ENCODE measurements at places on chromosomes 5 and 9.

- DNase-seq: no peak
Measured at GRCh38 chr5:206927-207536, 10.9 kb downstream of the CCDC127 start.

GRCh38 chr9:109994141-109994540, 213.8 kb downstream of the C9orf152 start:
- no peak for DNase-seq

DNA sequence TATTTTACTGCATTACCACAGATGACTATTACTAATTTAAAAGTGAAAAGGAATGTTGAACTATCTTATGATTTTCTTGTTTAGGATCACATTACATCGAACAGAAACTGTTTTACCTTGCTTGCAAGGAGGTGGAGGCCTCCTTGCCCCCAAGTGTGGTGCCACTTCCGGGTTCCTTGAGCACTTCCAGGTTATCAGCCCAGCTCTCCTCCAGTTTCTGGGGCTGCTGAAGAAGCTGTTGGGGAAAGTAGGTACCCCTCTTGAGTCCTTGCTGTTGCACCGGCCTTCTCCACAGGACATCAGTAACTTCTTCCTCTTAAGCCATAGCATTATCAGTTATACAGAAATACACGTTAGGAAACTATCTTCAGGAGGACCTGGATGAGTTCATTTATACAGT, 278.2 kb downstream of the DMRT2 start:
- no peak for DNase-seq

DNA sequence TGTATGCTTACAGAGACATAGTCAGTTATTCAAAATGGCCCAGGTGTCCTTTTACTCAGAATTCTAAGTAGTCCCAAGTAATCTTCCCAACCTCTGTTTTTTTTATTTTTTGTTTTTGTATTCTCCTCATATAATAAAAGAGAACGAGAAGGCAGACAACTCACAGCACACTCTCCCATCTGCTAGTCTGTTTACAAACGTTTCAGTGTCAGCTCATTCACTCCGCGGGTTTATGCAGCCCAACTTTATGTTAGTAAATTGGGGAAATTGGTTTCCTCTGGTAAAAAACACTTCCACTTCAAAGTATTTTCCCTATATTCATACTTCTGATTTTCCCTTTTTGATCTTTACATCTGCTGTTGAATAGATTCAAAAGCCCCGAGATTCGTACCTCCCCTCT, 347.2 kb downstream of the EFNA5 start:
- no peak for DNase-seq

GRCh38 chr9:100472788-100473275, at the start of gene TMEFF1:
TMEFF1 (plus strand) TSS chr9:100473149; CDS start chr9:100473545, 396 bp downstream.
- DNase-seq: peak; percentile 30

DNA sequence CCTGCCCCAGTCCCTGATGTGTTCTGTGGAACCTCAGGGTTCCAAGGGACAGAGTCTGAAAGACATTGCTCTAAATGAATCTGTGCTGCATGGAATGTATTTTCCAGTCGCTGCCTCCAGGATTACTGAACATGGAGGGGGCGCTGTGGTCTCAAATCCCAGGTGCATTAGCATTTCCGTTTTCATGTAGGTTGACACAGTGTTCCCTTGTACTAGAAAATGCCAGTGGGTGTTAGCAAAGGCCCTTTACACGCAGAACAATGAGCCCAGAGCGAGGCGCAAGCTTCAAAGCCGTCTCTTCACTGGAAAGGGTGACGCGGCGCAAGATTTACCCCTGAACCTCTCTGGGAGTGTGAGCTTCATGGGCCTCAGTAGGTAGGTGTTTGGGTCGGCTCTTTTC, 308.3 kb downstream of the SLIT3 start:
- DNase-seq: no peak

- no peak for DNase-seq
Measured at GRCh38 chr5:13932561-13932960, 11.9 kb downstream of the DNAH5 start.

DNA sequence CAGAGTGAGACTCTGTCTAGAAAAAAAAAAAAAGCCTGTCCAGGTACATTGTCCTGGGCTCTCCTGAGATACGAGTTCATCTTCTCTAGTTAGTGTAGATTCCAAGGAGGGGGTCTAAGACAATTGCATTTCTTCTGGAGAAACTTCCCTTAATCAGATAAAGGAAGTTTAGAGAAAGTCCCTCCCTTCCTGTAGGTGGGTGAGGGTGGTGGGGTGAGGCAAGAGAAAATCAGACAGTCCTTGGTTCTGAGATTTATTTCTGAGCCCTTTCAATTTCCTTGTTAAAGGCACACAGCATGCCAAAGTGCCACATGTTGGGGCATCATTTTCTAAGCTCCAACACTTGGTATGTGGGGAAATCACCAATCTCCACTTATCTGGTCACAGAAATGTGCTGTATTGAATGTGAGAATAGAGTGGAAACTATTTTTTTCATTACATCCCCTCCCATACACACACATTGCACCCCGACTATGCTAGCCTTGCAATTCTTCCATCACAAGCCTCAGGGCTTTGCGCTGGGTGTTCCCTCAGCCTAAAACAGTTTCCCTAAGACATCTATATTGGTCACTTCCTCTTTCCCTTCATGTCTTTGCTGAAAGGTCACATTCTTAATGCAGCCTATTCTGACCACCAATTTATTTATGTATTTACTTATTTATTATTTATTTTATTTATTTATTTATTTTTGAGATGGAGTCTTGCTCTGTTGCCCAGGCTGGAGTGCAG, 5.1 kb upstream of the TUT7 start:
- no peak for DNase-seq

GRCh38 chr9:124482431-124483031, 24.7 kb downstream of the NR5A1 start:
- no peak for DNase-seq

- DNase-seq: no peak
Measured at GRCh38 chr5:92554447-92555085, 1026.5 kb downstream of the NR2F1-AS1 start.

GRCh38 chr5:170142196-170142595, 36.5 kb downstream of the FOXI1 start:
- no peak for DNase-seq

DNA sequence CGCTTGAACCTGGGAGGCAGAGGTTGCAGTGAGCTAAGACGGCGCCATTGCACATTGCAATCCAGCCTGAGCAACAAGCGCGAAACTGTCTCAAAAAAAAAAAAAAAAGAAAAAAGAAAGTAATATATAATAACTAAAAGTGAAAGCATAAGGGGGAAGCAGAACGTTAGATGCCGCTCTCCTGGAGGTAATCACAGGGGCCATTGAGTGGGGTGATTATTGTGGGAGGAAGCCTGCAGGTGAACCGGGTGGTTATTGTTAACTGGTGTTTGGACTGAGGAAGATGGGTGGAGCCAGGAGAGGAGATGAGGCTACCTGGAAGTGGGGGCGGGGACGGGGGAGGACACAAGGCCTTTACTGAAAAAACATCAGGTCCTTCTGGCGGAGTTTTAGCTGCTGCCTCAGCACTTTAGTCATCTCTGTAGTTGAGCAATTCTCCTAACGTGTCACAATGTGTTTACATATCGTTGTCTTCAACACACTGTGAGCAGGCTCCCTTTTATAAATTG, 5.3 kb upstream of the TJP2 start:
- DNase-seq: no peak

GRCh38 chr9:35294066-35294465, 132.3 kb downstream of the UNC13B start:
- no peak for DNase-seq

DNA sequence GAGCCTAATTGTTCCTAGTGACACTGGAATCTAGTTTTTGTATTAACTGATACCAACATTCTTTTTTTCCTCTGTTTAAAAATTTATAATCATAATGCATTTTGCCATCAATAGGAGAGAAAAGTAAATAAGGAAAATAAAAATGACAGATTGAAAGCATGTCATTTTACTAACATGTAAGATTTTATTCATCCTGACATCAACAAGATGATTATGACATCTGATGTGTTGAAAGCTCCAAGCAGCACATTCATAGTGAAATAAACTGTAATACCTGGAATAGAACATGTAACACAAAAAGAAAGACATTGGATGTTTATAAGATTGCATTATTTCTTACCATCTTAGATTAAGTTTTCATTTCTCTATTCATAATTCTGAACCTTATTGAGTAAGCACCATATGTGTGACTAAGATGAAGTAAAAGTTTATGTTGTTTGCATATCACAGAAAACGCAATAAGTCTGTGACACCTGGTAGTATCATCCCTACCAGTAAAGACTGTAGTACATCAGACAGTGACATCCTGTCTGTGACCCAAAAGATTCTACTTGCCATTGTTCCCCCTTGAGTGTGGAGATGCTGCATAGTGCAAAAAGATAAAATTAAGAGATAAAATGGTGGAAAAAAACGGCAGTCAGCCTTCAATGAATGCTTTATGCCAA, 225.6 kb downstream of the PCSK5 start:
- DNase-seq: no peak

GRCh38 chr9:136689108-136689460, 1.8 kb upstream of the AGPAT2 start:
- no peak for DNase-seq

GRCh38 chr9:101443364-101443771, 7.8 kb upstream of the ALDOB start:
- no peak for DNase-seq

GRCh38 chr9:33517373-33517772, 6.7 kb upstream of the ANKRD18B start:
- no peak for DNase-seq

DNA sequence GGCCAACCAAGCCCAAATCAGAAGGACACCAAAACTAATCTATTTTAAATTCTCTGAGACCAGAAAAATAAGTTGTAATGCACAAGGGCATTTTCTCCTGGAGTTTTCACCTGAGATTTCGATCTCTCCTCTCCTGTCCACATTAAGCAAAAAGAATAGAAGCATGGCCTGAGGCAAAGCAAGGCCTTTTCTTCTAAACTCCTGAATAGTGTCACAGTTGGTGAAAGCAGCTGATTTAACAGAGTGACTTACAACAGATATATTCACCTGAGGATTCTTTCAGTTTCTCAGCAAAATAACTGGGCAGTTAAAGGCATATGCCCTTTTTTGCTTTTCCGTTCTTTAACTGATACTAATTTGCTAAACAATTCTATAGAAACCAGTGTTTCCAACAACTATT, 547.7 kb downstream of the EFNA5 start:
- no peak for DNase-seq

DNA sequence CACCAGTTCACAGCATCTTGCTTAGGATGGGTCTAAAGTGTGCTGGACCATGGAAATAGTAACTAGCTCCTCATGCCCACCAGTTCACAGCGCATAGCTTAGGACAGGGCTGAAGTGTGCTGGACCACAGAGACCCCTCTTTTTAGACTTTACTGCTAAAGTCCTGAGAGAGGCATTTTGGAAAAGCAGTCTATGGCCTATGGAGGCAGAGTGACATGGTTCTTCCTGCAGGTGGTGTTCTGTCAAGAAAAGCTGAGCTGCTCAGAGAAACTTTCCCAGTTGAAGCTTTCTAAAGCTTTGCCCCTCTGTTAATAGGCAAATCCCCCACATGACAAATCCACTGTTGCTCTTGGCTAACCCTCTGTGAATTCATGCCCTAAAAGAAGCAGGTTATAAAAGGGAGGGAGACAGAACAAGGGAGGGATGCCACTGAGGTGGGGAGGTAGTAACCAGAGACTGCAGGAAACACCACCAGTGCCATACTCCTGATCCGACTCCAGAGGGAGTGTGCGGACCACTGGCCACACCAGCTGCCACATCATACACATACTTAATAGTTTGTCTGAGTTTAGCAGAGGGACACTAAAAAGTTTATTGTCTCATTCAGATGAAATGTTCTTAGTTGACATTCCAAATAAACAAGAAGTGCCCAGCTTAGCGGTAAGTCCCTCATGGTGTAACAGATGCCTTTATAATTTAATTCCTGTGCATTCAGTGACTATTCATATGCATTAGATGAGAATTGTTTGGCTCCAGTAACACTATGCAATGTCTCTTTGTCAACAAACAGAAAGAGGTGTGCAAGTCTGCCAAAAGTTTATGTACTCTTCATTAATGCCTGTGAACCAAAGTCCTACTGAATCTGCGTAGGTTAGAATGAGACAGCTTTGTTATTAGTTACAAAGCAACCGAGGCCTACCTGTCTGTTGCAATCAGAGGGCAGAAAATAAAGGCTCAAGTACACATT, 236.2 kb upstream of the NFIL3 start:
- DNase-seq: no peak

DNA sequence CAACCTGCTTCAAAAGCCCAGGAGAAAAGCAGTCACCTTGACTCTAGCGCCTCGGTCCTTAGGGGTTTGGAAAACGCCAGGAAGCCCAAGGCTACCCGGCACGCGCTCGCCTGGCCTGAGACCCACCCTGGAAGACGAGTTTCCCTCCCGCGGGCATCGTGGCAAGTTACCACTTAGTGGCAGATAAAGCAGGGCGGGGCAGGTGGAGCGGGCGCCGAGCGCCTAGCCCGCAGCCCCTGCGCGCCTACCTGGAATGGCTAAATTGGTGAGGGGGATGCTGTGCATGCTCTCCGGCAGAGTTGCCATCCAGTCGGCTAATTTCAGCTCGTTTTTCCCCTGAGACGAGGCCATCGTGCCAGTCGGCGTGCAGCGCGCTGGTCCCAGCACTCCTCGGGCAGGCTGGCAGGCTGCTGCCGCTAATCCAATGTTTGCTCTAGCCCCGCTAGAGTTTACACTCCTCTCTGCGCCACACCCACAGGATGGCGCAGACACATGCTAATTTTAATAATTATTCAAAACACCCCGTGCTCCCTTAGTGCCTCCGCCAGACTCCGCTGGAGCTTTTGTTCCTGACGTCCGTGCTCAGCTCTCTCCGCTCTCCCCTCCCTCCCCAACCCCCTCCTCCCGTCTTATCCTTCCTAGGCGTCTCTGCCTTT, at the start of gene PLCXD3:
Gene PLCXD3, minus strand, starts transcription at position 426 of the 656 bp plus-strand sequence. Its CDS starts 75 bp downstream, at position 351.
- DNase-seq: no peak

DNA sequence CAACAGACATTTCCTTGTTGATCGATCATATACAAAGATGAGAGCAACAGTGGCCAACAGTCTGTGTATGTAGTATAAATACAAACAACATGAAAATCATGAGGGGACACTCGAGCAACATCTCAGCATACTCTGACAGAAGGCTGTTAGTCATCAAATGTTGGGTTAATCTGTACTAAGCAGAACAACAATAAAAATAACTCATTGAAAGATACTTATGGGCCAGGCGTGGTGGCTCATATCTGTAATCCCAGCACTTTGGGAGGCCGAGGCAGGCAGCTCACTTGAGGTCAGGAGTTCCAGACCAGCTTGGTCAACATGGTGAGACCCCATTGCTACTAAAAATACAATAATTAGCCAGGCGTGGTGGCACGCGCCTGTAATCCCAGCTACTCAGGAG, 67.3 kb downstream of the SCAI start:
- no peak for DNase-seq

Measured in stimulated activated CD4-positive, alpha-beta T cell treated with anti-CD3 and anti-CD28 coated beads, Interleukin-2, amount 100 ng/mL, for 4 hours (primary cell).